ENCODE measurements at places on chromosomes 5 and 9.

- DNase-seq: no peak
Observed at GRCh38 chr9:18595597-18595996, 121.6 kb downstream of the ADAMTSL1 start.

DNA sequence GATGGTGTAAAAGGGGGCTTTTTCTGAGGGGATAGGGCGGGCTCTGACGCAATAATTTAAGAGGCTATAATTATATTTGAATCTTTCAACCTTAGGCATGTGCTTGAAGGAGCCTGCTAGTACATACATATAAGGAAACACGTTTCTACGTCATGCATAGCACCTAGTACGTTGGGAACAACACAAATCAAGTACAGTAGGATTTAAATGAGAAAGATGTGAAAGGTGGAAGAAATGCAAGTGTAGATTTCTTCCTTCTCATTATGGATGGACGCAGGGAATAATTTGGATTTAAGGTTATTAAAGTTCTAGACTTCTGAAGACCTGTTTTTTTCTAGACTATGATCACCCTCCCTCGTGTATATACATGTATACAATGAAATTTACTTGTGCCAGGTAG, 927 bp upstream of the CDO1 start:
- no peak for DNase-seq

GRCh38 chr9:5288591-5288990, 15.9 kb downstream of the RLN2 start:
- DNase-seq: no peak

GRCh38 chr9:136994888-136995230, 1.5 kb downstream of the CLIC3 start:
- no peak for DNase-seq

DNA sequence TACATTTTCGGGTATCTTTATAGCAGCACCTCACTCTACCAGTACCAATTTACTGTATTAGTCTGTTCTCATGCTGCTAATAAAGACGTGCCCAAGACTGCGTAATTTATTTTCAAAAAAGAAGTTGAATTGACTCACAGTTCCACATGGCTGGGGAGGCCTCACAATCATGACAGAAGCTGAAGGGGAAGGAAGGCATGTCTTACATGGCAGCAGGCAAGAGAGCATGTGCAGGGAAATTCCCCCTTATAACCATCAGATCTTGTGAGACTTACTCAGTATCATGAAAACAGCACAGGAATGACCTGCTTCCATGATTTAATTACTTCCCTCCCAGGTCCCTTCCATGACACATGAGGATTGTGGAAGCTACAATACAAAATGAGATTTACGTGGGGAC, 602.6 kb upstream of the DAB2 start:
- DNase-seq: no peak

GRCh38 chr5:59301727-59302126, 591.8 kb downstream of the PDE4D start:
- DNase-seq: no peak

- no peak for DNase-seq
Observed at GRCh38 chr5:78496373-78496772, 136.0 kb downstream of the SCAMP1 start.

- DNase-seq: no peak
Observed at GRCh38 chr9:21904776-21905175, 89.4 kb downstream of the CDKN2A start.

- no peak for DNase-seq
Observed at GRCh38 chr9:38391278-38392118, 1.0 kb upstream of the ALDH1B1 start.

DNA sequence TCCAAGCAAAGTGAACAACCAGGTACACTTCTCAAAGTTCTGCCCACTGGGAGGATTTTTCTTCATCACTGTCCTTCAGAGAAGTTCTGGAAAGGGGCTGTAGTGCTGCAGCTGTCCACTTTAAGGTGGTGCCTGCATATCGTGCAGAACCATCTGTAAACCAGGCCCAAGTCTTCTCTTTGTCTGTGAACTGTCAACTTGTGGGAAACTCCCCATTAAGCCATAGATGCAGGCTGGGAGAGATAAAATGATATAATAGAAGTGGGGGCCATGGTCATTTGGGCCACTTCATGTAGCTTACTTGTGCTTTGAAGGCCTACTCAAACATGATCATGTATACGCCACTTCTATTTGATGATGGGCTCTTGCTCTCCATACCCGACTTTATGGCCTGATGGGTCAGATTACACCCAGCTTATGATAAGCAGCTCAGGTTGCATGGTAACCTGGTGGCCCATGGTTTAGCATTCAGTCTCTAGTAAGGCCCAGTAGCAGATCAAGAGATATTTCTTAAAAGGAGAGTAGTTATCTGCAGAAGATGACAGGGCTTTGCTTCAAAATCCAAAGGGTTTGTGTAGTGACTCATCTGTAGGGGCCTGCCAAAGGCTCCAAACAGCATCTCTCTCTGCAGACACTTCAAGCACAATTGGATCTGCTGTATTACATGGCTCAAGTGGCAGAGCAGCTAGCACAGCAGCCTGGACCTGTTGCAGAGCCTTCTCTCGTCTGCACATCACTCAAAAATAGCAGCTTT, 15.7 kb upstream of the BTF3 start:
- DNase-seq: no peak

DNA sequence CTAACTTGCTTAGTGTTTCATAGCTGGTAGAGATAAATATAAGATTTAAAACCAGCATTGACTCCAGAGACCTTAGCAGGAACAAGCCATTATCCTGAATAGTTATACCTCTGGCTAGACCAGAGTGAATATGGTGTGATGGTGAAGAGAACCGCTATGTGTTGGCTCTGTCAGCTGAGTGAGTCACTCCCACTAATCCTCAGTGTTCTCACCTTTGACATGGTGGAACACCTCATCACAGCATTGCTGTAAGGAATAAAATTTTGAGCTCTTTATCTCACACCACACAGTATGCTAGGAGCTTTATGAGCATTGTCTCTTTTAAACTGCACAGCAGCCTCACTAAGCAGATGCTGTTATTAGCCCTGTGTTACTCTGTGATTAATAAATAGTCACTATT, 90.7 kb upstream of the DHFR start:
- DNase-seq: no peak

GRCh38 chr5:2374703-2375102, 376.8 kb downstream of the IRX2 start:
- DNase-seq: no peak

- no peak for DNase-seq
Observed at GRCh38 chr5:158837908-158838307, 261.8 kb downstream of the EBF1 start.

GRCh38 chr9:129604766-129605163, 16.1 kb downstream of the C9orf50 start:
- no peak for DNase-seq

DNA sequence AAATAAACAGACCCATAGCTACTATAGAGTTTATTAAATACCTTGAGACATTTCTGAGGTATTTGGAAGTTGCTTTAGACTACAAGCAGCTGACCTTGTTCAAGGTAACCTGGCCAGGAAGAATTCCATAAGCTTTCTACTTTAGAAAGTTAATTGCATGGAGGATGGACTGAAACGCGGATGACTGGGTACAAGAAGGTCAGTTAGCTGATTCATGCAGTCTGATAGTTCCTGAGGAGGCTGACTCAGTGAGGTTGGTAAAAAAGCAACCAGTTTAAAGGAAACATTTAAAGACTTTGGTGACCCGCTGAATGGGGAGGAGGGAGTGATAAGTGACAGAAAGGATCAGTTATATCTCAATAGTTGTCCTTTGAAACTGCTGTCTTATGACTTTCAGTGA, 670.1 kb upstream of the CDH9 start:
- DNase-seq: no peak

GRCh38 chr5:40367255-40367654, 312.5 kb upstream of the PTGER4 start:
- no peak for DNase-seq

- DNase-seq: no peak
Observed at GRCh38 chr9:129326061-129327005, 148.3 kb upstream of the IER5L start.

- no peak for DNase-seq
Observed at GRCh38 chr5:80275347-80275746, 19.5 kb upstream of the SERINC5 start.

- DNase-seq: no peak
Observed at GRCh38 chr9:94805051-94805489, 78.6 kb downstream of the AOPEP start.

- DNase-seq: no peak
Observed at GRCh38 chr9:26983340-26983739, 22.1 kb downstream of the LRRC19 start.

DNA sequence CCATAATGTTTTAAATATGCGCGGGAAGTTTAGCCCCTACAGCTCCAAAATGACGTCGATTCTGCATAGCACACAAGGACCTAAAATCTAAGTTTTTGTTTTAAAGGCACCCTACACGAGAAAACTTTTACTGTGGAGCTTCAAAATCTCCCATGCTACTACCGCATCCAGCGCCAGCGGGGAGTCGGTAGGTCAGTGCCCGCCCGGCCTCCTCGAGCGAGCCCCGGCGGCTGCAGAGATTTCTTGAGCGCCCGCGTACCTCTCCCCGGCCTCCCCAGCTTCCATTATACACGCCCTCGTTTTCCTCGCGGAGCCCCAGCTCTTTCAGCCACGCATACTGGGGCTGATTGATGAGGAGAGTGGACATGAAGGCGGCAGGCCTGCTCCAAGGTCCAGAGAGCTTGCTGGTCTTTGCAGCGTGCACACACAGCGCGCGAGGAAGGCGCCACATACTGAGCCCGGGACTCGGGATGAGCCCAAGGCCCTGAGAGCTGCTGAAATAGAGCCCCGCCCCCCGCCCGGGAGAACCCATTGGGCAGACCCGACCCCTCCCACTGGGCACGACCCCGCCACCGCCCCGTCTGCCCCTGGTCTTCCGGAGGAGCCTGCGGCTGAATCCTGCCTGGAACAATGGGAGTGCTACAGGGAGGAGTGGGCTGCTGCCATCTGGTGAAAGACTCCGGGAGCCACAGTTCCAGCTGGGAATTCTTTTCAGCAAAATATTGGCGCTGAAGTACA, at the start of gene ALDH7A1:
ALDH7A1 (minus strand) TSS at position 472 of the 738 bp plus-strand sequence; CDS start at position 451, 21 bp downstream.
- DNase-seq: peak; percentile 70

DNA sequence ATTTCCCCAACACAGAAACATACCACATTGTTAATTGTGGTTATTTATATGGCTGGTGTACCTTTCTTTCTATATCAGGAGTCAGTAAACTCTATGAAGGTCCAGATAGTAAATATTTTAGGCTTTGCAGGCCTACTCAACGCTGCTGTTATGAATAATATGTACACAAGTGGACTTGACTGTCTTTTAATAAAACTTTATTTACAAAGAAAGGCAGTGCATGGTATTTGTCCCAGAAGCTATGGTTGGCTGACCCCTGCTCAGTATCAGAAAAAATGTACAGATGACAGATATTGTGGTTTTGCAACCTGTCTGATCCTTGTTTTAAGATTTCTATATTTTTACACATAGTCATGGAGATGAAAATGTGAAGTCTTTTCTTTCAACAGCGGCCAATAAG, 5.7 kb downstream of the MTRR start:
- no peak for DNase-seq
